T1000 (cell line): ENCODE measurements at places on chromosomes 3 and 15.

GRCh38 chr3:48180531-48181253, 7.5 kb downstream of the CDC25A start:
- no peak for DNase-seq

GRCh38 chr15:89772932-89773583, 3.1 kb upstream of the MESP2 start:
- no peak for DNase-seq

- DNase-seq, result no peak
Measured at GRCh38 chr3:134645515-134645914, 5.3 kb downstream of the KY start.

DNA sequence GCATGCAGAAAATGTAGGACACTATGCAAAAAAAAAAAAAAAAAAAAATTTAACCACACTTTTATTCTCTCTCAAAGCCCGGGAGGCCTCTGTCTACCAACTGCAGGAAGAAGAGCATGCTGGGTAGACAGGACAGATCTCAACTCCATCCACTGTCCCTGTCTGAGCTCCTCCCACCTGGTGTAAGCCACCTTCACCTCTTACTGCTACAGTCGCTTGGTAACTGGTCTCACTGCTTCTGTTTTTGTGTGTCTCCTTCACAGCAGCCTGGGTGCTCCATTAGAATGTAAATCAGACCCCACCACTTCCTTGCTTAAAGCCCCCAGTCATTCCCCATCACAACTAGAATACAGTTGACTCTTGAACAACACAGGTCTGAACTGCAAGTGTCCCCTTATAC, 115.1 kb upstream of the PROK2 start:
- no peak for DNase-seq

- no peak for DNase-seq
Measured at GRCh38 chr3:31423482-31423881, 109.2 kb upstream of the STT3B start.

DNA sequence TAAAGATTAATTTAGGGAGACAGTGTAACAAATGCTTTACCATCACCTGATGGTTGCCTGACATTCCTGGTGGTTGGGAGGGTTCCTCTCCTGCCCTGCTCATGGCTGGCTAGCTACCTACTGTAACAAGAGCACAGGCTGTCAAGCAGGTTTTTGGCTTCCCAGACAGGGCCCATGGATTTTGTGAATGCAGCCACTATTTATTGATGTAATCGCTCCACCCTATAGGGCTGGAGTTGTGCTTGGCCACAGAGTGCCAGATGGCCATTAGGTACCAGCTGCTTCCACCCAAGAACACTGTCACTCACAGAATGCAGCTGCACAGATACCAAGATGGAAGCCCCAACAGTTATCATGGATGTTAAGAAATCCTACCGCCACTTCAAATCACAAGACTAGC, 31.0 kb upstream of the KLHL25 start:
- no peak for DNase-seq

GRCh38 chr3:115855911-115856310, 232.6 kb downstream of the GAP43 start:
- no peak for DNase-seq

DNA sequence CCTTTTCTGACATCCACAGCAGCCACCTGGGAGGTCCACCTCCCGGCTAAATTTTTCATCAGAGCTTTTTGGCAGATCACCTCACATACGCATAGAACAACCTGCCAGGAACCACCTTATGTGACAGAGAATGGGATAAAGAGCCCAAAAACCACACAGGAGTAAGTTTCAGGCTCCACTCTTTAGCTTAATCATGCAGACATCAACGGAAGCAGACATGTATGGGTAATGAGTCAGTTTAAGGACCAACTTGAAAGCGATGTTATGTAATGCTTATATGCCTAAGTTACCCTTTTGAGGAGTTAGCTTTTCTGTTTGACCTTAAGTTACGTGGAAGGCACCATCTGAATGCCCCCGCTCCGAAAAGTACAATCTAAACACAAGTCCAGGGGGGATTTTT, 183.3 kb upstream of the BHLHE40 start:
- DNase-seq, result no peak

DNA sequence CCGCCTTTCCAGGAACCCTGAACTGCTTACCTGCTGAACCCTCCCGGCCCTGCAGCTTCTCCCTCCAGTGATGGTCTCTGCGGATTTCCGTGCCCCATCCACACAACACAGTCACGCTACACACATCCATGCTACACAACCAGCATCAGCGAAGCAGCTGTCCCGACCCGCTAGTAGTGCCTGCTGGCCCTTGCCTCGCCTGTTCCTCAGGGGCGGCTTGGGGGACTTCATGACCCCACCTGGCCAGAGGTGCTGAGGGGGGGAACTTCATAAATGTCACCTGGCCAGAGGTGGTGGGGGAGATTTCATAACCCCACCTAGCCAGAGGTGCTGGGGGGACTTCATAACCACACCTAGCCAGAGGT, 530 bp upstream of the TUBGCP5 start:
- no peak for DNase-seq

DNA sequence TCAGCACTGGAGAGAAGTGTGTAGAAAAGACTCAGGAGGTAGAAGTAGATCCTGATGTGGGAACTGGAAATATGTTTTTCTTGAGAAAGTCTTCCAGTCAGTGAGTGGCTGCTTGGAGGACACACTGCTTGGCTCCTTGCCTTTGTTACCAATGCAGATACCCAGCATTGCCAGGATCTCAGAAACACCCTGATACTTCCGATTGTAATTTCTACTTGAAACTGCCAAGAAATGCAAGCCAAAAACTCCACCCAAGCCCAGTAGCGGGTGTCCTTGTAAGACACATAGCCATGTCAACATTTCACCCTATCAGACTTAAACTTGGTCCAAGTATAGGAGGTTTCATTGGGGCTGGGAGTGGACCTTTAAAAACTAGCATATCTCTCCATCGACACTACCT, 141.8 kb downstream of the ALDH1A2 start:
- no peak for DNase-seq

- DNase-seq, result no peak
Measured at GRCh38 chr3:112647122-112647521, 6.2 kb upstream of the CCDC80 start.

GRCh38 chr3:130671545-130672312, 74.9 kb downstream of the PIK3R4 start:
- no peak for DNase-seq

DNA sequence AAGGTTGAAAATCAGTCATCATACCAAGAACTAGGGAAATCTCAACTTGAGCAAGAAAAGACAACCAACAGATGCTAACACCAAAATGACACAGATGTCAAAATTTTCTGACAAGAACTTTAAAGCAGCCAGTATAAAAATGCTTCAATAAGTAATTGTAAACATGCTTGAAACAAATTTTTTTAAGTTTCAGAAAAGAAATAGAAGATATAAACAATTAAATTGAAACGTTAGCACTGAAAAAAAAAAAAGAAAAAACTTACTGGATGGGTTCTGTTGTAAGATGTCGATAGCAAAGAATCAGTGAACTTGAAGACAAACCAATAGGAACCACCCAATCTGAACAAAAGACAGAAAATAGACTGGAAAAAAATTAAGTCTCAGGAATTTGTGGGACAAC, 8.0 kb downstream of the MYD88 start:
- no peak for DNase-seq

DNA sequence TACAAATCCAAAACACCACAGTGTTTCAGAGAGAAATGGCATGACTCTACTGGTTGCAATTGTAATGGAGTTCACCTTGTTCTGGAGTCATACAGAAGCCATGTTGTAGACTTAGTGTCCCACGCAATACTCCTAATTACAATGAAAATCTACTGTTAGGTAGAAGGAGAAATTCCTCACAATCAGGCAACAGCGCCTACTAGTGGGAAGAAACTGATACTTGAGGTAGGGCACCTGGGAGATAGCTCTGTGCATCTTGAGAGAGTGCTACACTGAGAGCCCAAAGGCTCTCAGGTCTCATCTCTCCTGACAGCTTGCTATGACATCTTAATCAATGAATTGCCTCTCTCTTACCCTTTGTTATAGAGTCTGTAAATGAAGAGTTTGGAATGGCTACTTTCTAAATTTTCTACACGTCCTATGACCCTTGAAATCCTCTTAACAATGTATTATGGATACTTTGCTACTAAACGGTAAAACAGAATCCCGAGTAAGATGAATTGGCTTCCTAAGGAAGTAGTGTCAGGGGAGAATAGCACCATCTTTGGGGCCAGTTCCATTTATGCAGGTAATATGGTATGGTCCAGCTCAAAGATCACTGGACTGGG, 422.7 kb upstream of the TPRG1 start:
- no peak for DNase-seq

DNA sequence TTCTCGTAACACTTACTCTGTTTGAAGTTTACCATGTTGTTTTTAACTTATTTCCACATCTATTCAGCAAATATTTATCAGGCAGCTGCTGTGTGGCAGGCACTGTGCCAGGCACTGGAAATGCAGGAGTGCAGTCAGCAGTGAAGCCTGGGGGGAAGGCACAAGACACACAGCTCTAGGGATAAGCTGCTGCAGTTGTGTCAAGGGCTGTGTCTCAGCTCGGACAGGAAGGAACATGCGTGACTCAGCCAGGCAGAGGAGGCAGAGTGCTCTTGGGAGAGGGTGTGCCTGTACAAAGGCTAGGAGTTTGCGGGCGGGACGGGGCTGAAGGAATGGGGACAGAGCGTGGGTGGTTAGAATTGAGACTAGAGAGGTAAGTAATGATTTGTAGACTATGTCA, 24.7 kb downstream of the LYSMD4 start:
- peak; percentile 48 for DNase-seq

DNA sequence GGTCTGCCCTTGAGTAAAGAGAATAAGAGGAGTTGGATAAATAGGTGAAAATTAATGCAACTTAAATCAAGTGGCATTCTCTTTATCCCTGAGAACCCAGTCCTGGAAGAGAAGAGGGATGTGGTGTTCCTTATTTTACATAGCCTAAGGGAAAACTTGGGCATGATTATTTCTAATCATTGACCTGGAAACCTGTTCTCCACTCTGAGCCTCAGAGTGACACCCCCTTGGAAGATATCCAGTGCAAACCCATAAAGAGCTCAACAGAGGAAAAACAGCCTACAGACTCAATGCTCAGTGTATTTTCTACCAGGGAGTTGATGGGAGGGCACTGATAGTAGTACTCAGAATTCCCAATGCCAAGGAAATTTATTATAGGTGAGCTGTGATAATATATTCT, 22.0 kb downstream of the SLC15A2 start:
- no peak for DNase-seq

DNA sequence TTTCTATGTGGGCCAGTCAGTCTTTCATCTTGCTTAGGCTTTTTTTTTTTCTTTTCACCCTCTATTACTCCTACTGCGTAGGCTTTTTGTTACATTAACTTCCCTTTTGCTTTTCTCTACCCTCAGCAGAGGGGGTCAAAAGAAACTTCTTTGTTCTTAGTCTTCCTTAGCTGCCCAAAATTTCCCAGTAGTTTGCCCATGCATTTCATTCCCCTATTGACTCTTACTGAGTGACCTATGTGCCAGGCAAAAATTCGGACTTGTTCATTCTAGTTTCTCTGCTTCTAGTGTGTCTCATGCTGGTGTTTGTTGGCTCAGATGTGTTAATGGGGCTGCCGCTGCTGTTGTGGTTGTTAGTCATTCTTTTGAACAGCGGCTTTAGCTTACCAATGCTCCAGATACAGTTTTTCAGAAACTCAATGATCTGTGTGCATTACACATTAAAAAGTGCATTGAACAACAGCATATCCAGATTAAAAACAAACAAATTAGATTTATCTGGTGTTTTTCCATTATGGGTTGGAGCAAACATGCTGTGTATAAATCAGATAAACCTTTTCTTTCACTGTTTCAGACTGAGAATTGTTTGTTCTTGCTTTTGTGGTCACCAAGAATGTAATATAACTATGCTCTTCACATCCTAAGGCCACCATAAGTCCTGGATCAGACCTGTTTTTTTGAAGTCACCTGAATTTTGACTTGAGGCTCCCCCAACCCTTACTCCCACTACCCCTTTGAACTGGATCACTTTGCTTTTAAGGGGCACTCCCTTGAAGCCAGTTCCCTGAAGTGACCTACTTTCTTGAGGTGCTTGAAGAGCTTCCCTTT, 43.1 kb downstream of the PDE8A start:
- DNase-seq, result no peak

DNA sequence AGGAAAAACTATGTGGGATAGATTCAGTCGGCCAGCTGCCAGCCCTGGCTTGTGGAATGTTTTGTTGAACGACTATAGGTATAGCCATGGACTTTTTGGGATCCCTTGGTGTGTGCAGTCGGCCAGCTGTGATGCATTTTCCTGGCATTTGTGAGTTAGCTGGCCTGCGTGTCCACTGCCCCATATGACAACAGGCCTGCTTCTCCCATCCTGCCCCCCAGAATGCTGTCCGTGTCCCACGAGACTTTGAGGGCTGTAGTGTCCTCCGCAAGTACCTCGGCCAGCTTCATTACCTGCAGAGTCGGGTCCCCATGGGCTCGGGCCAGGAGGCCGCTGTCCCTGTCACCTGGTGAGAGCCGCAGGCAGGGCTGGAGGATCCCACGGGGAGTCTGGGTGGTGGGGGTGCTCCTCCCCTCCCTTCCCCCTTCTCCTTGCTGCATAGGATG, 23.6 kb downstream of the PTPN23 start:
- DNase-seq, result no peak

DNA sequence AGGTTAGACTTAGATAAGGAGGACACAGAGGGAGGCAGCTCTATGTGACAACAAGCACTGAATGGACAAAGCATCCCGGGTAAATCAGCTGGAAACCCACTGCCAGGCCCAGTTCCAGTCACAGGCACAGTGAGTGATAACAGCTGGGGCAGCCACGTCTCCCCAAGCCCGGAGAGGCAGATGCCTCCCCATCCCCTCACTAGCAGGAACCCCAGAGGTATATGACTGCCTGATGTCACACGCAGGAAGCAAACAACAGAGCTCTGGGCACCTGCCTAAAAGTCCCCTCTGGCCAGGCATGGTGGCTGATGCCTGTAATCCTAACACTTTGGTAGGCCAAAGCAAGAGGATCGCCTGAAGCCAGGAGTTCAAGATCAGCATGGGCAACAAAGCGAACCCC, 18.2 kb downstream of the C15orf62 start:
- no peak for DNase-seq

DNA sequence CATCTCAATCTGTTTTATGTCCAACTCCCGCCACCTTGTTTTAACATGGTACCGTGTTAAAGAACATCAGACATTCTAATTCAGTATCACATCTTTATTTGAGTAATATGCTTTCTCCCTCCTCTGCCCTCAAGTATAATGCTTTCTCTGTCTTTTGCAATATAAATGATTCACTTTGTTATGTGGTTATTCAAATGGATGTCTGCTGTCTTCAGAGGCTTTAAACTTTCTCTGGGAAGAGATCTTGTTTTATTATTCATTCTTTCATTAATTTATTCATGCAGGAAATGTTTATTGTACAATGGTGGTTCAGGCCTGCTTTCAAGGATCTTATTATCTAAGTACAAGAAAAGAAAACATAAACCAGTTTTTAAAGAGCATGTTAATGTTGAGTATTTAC, 57.1 kb downstream of the RAP2B start:
- DNase-seq, result no peak

- no peak for DNase-seq
Measured at GRCh38 chr3:18436213-18436612, 11.1 kb upstream of the SATB1 start.

GRCh38 chr3:95341314-95341713, 1278.5 kb downstream of the NSUN3 start:
- DNase-seq, result no peak
